ENCODE measurements at places on chromosomes 1 and 21.
A peak's percentile ranks its signal among the peaks of the same experiment; 100 is the strongest.

DNA sequence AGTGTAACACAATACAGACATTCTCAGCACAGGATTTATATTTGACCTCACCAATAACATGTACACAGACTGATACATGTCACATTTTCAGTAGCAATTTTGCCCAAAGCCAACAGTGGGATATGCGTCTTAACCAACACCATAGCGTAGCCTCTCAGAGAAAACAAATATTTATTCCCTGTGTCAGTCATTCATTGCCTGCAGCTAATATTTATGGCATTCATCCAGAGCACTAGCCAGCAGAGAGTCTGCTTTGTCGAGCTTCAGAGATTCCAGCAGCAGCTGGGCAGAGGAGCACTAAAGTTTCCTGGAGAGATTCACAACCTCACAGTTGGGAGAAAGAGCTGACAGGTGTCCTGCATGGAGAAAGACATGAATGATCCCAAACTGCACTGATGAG is 400.7 kb upstream of the DAB1 start:
- no peak for DNase-seq

DNA sequence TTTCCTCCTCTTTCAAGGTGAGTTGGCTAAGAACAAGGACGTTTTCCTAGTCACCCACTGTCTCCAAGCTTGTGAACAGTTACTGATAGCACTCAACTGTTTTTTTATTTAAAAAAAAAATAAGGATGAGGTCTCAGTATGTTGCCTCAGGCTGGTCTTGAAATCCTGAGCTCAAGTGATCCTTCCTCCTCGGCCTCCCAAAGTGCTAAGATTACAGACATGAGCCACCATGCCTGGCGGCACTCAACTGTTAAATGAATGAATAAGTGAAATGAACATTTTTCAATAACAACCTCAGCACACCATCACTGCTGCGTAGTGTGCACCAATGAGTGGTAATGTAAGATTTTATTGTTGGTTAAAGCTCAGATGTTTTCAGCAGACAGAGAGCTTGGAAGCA is 214.1 kb upstream of the NRIP1 start:
- DNase-seq, result no peak

DNA sequence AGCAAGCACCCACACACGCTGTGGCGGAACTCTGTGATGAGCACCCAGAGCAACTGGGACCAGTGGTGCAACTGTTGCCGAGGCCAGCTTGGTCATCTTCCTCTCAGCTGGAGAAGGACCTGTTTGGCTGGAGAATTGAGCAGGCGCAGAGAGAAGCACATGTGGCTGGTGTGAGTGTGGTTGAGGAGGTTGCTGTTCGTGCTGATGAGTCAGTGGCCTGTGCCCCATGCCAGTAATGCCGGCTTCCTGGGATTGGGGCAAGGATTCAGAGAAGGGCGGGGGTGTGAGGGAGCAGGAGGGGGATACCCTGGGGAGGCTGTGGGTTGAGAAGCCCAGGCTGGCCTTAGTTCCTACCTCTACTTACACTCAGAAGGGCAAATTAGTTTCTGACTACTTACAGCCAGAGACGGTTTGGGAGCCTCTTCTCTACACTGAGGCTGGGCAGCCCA is 57.5 kb upstream of the EPS8L3 start:
- peak; percentile 31 for DNase-seq

GRCh38 chr1:186819126-186819525 is 9.6 kb upstream of the PLA2G4A start:
- DNase-seq, result no peak

GRCh38 chr1:162687870-162688269 is 55.6 kb downstream of the DDR2 start:
- DNase-seq, result no peak

GRCh38 chr1:29122682-29123052 is 1.0 kb downstream of the TMEM200B start:
- peak; percentile 82 for DNase-seq

DNA sequence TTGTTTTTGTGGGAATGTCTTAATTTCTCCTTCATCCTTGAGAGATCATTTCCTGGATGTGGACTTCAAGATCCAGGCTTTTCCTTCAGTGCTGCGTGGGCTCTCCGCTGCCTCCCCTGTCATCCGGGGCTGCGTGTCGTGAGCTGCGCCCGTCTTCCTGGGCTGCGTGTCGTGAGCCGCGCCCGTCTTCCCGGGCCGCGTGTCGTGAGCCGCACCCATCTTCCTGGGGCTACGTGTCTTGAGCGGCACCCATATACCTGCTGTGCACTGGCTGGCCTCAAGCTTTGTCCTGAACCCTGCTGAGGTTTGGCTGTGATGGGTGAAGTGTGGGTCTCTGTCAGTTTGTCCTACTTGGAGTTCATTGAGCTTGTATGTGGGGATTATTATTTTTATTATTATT is 55.1 kb downstream of the PCNT start:
- no peak for DNase-seq

GRCh38 chr1:125085720-125086591 is 3901.2 kb downstream of the SRGAP2C start:
- peak; percentile 7 for DNase-seq

DNA sequence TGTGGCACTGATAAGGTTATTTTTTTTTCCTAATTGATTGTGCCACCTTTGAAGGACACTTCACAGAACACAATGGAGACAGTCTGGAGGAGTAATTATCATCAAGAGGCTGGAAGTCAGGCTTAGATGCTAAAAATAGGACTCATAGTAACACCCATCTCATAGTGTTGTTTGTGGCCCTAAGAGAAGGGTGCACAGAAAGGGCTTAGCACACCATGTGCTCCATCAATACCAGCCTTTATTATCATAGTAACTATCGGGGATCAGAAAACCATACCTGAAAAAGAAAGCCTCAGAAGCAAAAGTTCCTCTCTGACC is 11.9 kb downstream of the NIPAL3 start:
- DNase-seq, result no peak

GRCh38 chr1:93625582-93626327 is 55.9 kb downstream of the BCAR3 start:
- DNase-seq, result no peak

- no peak for DNase-seq
Observed at GRCh38 chr1:225480825-225481434, 53.1 kb upstream of the LBR start.

DNA sequence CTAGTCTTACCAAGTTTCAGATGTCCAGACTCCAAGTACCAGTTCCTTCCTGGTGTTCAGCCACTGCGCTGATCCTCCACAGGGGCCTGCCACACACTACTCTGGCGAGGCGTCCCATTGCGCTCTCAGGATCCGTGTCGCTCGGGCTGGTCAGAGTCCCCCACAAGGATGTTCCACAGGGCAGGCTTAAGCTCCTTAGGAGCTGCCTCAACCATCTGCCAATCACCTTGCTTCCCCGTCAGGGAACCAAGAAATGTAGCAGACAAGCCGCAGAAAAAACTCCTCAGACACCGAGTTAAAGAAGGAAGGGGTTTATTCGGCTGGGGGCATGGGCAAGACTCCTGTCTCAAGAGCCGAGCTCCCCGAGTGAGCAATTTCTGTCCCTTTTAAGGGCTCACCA is 9.8 kb downstream of the OR2W3 start:
- DNase-seq, result no peak

DNA sequence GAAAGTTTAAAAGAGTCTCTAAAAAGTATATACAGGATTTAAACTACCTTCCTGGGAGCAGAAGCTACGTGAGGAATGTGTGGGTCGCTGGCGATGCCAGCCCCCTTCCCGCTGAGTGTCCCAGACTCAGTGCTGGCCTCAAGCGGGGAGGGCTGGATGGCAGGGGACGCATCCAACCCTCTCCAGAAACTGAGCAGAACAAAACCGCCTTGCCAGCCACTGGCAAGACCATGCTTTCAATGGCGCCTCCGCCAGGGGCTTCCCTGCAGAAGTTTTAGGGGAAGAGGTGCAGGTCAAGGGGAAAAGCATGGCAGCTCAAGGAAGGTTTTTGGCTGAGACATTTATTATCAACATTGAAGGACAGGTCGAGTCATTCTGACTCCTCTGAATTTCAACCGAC is 26.1 kb downstream of the NADK start:
- DNase-seq, result no peak

DNA sequence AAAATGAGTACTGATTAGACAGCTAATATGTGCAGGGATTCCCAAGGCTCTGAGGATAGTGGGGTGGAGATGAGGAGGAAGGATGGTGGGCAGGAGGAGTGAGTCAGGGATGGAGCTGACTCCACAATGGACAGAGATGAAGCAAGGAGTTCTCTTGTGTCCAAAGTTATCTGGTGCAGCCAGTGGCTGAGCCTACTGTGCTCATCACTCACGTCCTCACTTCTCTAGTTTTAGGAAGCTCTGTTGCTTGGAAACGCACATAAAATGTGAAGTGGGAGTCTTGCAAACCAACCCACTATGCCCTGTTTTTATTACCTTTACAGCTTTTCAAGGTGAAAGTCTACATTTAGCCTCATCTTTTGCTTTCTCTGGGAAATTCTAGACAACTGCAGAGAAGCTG is 36.5 kb upstream of the SAMD13 start:
- DNase-seq, result no peak

DNA sequence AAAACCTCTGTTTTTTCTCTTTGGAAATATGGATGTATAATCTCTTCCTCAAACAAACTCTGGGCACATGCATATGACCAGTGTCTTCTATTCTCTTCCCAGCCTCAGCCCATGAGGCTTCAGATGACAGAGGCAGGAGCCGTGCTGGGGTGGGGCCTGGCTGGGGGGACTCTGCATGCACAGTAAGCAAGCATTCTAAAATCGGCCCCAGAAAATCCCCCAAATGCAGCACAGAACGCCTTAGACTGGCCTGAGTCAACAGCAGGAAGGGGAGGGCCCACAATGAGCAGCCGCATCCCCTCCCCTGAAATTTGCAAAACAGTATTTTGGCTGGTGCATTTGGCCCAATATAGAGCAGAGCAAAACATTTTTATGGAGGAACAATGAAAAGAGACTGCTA is 47.8 kb downstream of the ITPKB start:
- no peak for DNase-seq

GRCh38 chr1:75522389-75522788 is 88.5 kb downstream of the SLC44A5 start:
- DNase-seq, result no peak

DNA sequence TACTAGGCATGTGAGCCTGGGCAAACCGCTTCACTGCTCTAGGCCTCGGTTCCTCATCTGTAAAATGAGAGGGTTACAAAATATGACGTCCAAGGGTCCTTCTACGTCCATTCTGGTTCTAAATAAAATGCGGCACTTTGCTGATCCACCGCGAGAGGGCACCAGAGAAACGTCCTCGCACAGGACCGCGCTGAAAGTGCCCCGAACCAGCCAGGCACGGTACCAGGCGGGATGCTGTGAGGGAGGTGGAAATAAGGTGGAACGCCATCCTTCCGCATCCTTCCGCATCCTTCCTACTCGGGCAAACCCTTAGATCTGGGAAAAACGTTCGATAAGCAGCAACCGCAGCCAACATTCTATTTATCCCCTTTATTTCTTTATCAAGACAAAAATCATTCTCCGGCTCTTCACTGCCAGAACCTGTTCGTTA is 60.3 kb upstream of the KRTAP19-8 start:
- DNase-seq, result peak; percentile 36

- DNase-seq, result no peak
Observed at GRCh38 chr21:45347712-45348499, 57.1 kb upstream of the COL18A1 start.

- no peak for DNase-seq
Observed at GRCh38 chr1:61318319-61319125, 236.2 kb downstream of the NFIA start.

GRCh38 chr1:95145493-95145892 is 28.3 kb downstream of the TLCD4 start:
- no peak for DNase-seq

DNA sequence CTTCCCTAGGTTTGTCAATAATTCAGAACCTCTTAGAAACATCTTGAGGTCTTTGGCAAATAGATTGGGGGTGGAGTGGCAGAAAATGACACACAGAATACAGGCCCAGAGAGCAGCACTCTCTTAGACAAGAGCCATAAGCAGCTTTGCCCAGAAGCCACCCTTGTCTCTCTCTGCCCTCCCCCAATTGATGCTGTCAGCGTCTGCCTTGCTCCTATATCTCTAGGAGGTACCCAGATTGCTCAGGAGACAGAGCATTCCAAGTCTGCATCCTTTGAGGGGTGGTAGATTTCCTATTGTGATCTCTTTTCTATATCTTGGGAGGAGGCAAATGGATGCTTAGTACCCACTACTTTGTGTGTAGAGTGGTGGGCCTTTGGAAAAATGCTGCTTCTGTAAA is 1.8 kb downstream of the RGL1 start:
- DNase-seq, result no peak

- no peak for DNase-seq
Observed at GRCh38 chr1:181354865-181355264, 128.5 kb upstream of the CACNA1E start.

GRCh38 chr1:161978011-161978790 is 45.5 kb downstream of the OLFML2B start:
- DNase-seq, result no peak

DNA sequence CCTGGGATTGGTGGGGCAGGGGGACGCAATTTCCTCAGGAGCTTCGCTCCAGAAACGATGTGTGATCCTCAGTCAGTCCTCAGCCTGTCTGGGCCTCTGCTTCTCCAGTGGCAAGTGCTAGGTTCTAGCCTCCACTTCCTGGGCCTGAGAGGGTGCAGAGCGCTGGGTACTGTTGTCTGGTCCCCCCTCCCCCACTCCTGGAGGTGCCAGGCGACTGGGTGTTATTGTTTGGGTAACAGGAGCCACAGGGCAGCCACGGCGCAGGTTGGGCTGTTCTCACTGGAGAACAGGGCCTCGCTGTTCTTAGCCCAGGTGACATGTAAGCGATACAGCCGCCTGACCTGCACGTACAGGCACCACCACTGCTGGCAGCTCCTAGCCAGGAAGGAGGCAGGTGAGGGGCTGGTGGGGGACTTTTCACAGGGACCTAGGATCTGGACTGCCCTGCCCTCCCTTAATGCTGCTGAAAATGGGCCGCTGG is 2.1 kb downstream of the RPS6KA1 start:
- DNase-seq, result no peak

GRCh38 chr1:20560966-20561365 is 8.6 kb downstream of the FAM43B start:
- no peak for DNase-seq

GRCh38 chr1:30284226-30284625 is 439.2 kb downstream of the MATN1 start:
- DNase-seq, result no peak

DNA sequence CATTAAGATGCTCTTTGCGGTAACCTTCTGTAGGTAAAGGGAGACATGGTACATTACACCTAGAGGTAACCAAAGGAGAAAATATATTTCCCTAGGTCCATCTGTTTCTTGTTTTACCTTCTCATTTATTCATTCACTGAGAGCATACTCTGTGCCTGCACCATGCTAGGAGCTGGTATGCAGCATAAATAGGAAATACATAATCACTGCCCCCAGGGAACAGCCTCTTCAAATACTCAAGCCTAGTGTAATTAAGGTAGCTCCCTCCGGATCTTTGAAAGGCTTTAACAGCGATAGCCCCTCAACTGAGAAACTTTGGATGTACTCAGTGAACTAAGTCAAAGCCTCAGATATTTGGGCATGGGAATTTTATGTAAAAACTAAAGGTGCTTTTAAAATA is 123.6 kb downstream of the GABPA start:
- DNase-seq, result no peak

GRCh38 chr1:108817811-108818210 is 39.1 kb downstream of the AKNAD1 start:
- DNase-seq, result no peak

Measured in ovary (tissue), 10 donors.